ENCODE measurements at places on chromosomes 7 and 10. TPM values are rescaled to one million over a fixed set of nuclear protein-coding genes. Genes with fewer than 3 reads are reported as not detected.

GRCh38 chr10:113626809-113627355 is 37.0 kb downstream of the NRAP start:
- H3K27me3 ChIP-seq: no peaks in the 10 kb centered on the region
- no peak overlapping the region for H3K4me3 ChIP-seq
- no peaks in the 10 kb centered on the region for H3K4me1 ChIP-seq
- H3K36me3 ChIP-seq: no peaks in the 10 kb centered on the region

The SH2B2 gene
- polyA plus RNA-seq: 4.7 TPM

DNA sequence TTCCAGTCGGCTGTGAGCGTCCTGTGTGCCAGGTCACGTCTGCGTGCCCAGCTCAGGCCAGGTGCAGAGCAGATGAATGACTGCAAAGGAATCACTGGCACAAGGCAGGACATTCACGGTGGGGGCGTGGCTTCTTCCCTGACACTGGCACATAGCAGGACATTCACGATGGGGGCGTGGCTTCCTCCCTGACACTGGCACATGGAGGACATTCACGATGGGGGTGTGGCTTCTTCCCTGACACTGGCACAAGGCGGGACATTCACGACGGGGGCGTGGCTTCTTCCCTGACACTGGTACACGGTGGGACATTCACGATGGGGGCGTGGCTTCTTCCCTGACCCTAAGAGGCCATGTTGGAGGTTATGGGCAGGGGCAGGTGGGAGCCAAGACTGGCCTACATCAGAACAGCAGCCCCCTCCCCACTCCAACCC is 64.3 kb downstream of the MYL10 start:
- no peaks in the 10 kb centered on the region for H3K27me3 ChIP-seq
- H3K27ac ChIP-seq: no peak overlapping the region
- DNase-seq: no peak
- H3K4me1 ChIP-seq: no peaks in the 10 kb centered on the region
- H3K4me3 ChIP-seq: no peak overlapping the region

DNA sequence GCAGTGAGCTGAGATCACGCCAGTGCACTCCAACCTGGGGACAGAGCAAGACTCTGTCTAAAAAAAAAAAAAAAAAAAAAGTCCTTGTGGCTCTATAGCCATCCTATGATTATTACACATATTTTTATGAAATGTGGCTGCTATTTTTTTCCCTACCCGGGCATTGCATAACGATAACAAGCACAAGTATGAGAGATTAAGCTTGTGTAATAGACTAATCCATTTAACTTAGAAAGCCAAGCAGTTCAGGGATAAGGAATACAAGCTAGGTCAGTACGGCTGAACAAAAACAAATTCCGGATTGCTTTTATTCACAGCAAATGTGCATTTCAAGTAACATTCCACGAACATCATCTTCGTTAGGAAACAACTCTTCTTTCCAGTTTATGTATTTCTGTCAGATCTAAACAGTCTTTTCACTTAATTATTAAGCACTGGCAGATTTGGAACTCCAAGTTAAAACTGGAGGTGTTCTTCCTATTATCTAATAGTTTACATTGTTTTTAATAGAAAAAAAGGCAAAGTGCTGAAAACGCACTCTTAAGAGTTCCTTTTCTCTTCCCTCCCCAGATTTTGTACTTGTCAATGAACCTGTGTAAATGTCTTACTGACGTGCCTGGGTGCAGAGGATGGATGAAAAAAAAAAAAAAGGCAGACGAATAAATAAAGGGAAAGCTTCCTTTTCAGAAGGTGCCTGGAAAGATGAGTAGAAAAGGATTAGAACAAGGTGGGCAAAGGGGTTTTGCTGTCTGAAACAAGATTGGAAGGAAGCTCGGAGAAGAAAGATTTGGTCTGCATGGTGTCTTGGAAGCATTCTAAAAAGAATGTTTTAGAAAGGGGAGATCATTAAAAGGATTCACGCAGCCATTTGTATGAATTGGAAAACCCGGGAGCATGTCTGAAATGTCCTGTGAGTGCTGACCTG is 81.1 kb downstream of the PRTFDC1 start:
- H3K4me1 ChIP-seq: peaks cover 21% of the 10 kb centered on the region
- H3K27me3 ChIP-seq: no peaks in the 10 kb centered on the region
- H3K36me3 ChIP-seq: no peaks in the 10 kb centered on the region
- DNase-seq: no peak
- H3K27ac ChIP-seq: no peak overlapping the region

DNA sequence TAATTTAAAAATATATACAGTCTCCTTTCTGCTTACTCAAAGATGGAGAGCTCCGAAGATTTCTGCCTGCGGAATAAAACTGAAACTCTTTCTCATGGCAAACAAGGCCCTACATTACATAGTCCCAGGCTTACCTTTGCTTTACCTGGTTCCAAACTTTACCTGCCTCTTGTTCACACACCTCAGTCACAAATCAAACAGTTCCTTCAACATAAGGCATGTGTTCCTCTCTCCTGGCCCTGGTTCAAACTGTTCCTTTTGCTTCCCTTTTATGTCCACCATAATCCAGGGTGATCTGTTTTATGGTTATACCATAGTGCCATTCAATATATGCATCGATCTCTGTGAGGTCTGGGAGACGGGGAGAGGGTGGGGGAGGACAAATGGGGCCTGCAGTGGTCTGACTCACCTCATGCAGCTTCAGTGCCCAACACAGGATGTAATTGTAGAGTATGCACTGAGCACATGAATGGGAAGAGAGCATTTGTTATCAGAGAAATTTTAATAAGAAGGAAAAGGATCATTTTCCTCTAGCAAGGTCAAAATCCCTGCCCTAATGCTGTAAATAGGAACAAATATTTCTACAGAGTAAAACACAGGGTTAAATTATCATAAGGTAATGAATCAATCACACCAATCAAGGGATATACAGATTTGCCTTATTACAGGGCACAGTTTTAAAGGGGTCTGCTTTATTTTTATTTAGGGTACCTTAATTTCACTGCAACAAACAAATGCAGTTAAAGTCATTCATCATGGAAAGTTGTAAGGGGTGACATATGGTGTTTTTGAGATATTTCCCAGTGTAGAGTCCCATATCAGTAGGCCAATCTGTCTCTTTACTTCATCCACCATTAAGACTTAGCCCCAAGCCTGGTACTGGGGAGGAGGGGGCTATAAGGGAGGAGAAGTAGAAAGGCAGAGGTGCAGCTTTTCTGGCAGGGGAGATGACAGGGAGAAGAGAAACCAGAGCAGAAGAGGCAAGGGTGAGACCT is 88.8 kb upstream of the PDE1C start:
- H3K27me3 ChIP-seq: no peaks in the 10 kb centered on the region
- no peak for DNase-seq

- DNase-seq: no peak
- no peak overlapping the region for H3K4me3 ChIP-seq
- H3K4me1 ChIP-seq: no peaks in the 10 kb centered on the region
Measured at GRCh38 chr7:47720141-47720906, 138.4 kb upstream of the TNS3 start.

DNA sequence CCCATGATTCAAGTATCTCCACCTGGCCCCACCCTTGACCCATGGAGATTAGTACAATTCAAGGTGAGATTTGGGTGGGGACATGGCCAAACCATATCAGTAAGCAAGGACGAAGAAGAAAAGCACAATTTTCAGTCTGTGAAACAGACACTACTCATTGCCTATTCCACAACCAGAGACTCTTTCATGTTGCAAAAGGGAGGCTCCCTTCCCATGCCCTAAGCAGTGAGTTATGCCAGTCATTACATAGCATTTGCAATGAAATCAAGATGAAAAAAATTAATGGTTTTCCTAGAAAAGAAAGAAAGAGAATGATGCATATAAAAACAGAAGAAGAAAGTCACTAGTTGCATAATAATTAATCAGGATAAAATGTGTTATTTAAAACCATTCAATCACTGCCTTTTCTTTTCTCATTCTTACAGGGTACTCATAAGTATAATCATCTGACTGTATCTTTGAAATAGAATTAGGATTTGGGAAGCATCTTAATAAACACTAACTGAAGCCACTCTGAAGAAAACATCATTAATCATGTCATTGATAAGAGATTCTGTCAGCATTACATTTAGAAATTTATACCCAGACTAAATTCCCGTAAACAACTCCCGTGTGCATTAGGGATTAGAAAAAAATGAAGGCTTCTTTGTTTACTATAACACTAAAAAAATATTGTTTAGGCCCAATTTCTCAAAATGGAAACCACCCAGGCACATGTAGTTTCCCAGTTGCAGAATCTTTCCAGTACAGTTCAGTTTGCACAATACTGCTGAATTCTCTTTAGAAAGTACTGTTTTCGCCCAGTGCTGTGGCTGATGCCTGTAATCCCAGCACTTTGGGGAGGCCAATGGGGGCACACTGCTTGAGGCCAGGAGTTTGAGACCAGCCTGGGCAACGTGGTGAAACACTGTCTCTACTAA is 9.1 kb downstream of the PRPS1L1 start:
- no peak for DNase-seq
- H3K27ac ChIP-seq: no peak overlapping the region
- peaks cover 4% of the 10 kb centered on the region for H3K4me1 ChIP-seq
- H3K4me3 ChIP-seq: no peak overlapping the region

The RASA4B gene
- 20.1 TPM for polyA plus RNA-seq

The FAM25G gene
- not detected for polyA plus RNA-seq

GRCh38 chr7:150937848-150938561 is 40.1 kb downstream of the KCNH2 start:
- H3K27ac ChIP-seq: no peak overlapping the region
- H3K4me1 ChIP-seq: no peaks in the 10 kb centered on the region
- no peak for DNase-seq
- no peak overlapping the region for H3K4me3 ChIP-seq

- no peak overlapping the region for H3K27ac ChIP-seq
- peaks cover 43% of the 10 kb centered on the region for H3K36me3 ChIP-seq
- H3K4me1 ChIP-seq: peaks cover 46% of the 10 kb centered on the region
- H3K4me3 ChIP-seq: peak overlapping the region; percentile 87
- DNase-seq: peak; percentile 52
Measured at GRCh38 chr7:150740053-150740452, 2.8 kb downstream of the GIMAP5 start.

The TNS3 gene
- 30.3 TPM for polyA plus RNA-seq

DNA sequence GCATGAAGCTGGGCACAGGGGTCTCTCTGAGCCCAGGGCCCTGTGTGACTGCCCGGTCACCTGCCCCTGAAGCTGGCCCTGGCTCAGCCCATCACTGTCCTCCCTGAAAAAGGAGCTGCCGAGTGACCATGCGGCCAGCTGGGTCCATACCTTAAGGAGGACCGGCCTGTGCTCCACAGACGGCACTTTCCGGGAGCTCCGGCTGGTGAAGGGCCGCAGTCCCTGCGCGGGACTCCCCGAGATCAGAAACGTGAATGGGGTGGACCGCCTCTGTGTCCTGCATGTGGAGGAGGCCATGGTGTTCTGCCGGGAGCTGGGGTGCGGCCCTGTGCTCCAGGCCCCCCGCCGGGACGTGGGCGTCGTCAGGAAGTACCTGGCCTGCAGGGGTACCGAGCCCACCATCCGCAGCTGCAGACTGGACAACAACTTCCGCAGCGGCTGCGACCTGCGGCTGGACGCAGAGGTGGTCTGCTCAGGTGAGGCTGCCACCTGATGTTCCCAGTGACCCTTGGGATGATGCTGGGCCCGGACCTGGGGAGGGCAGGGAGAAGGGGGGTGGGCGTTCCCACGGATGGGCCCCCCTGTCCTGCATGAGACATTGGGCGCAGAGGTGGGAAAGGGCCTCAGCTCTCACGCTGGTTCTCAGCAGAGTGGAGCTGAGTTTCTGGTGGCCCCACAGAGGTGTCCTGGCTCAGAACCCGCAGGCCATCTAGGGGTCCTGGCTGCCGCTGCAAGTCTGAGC is 3.5 kb downstream of the SCART1 start:
- no peak overlapping the region for H3K27ac ChIP-seq
- no peaks in the 10 kb centered on the region for H3K36me3 ChIP-seq
- H3K4me3 ChIP-seq: no peak overlapping the region

GRCh38 chr7:149450821-149451220 is 10.0 kb downstream of the ZNF777 start:
- H3K4me1 ChIP-seq: no peaks in the 10 kb centered on the region
- no peaks in the 10 kb centered on the region for H3K27me3 ChIP-seq
- no peak overlapping the region for H3K4me3 ChIP-seq
- H3K36me3 ChIP-seq: peaks cover 68% of the 10 kb centered on the region

DNA sequence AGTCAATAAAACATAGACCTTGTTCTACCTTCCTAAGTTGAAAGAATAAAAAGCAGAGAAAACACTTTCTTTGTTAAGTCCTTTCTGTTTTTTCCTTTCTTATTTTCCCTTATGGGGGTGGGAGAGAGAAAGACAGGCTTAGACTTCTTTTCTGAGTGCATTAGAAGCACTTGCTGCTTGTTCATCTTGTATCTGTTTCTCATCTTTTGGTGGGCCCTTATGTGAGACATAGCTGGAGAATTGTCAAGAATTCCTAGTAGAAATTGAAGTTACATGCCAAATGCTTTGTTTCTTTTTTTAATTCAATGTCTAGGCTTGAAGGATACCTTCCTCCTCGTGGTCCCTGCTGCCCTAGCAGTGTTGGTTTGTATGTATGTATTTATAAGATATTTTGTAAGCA is 6.7 kb downstream of the EIF4EBP2 start:
- H3K27ac ChIP-seq: no peak overlapping the region
- peaks cover 13% of the 10 kb centered on the region for H3K4me1 ChIP-seq
- H3K4me3 ChIP-seq: no peak overlapping the region
- H3K27me3 ChIP-seq: no peaks in the 10 kb centered on the region

The NKX2-3 gene
- not detected for polyA plus RNA-seq

GRCh38 chr10:89242345-89242684 is 9.3 kb downstream of the LIPA start:
- no peaks in the 10 kb centered on the region for H3K27me3 ChIP-seq
- H3K4me1 ChIP-seq: peaks cover 66% of the 10 kb centered on the region
- H3K27ac ChIP-seq: peak overlapping the region; percentile 48
- no peak overlapping the region for H3K4me3 ChIP-seq
- H3K36me3 ChIP-seq: peaks cover 12% of the 10 kb centered on the region

DNA sequence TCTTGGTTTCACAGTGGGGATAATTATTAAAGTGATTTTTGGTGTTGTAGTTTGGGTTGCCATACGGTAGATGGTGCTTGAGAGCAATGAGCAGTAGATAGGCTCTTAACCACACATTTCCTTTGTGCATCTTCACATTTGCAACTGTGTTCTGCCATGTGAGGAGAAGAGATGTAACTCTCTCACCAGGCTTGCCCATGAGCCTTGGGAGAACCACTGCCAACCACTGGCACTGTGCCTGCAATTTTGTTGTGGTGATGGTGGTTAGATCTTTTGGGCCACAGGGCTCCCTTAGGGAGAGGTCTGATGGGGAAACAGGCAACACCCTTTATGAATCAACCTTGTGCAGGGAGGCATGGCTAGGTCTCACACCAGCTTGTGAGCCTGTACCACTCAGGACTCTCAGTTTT is 204.3 kb downstream of the CCDC7 start:
- no peaks in the 10 kb centered on the region for H3K4me1 ChIP-seq
- H3K4me3 ChIP-seq: no peak overlapping the region
- no peaks in the 10 kb centered on the region for H3K27me3 ChIP-seq

GRCh38 chr10:103265717-103266329 is 11.1 kb upstream of the INA start:
- no peaks in the 10 kb centered on the region for H3K36me3 ChIP-seq
- no peak for DNase-seq
- no peak overlapping the region for H3K27ac ChIP-seq
- no peak overlapping the region for H3K4me3 ChIP-seq
- no peaks in the 10 kb centered on the region for H3K4me1 ChIP-seq

GRCh38 chr7:142108728-142109505 is 2.6 kb upstream of the MGAM2 start:
- DNase-seq: no peak
- H3K4me3 ChIP-seq: no peak overlapping the region
- H3K27ac ChIP-seq: no peak overlapping the region
- no peaks in the 10 kb centered on the region for H3K27me3 ChIP-seq
- no peaks in the 10 kb centered on the region for H3K36me3 ChIP-seq

The OPALIN gene
- not detected for polyA plus RNA-seq

The AGMO gene
- polyA plus RNA-seq: not detected

Data from CD14-positive monocyte (primary cell).